Activated T-cell treated with anti-CD3 and anti-CD28 coated beads, Interleukin-2, amount 50 U/mL, for 48 hours (primary cell): ENCODE measurements at places on chromosomes 7 and 10.

- DNase-seq = no peak
Measured at GRCh38 chr10:115706488-115707076, 566.4 kb downstream of the GFRA1 start.

- DNase-seq = no peak
Measured at GRCh38 chr7:38223306-38223705, 45.3 kb downstream of the STARD3NL start.

DNA sequence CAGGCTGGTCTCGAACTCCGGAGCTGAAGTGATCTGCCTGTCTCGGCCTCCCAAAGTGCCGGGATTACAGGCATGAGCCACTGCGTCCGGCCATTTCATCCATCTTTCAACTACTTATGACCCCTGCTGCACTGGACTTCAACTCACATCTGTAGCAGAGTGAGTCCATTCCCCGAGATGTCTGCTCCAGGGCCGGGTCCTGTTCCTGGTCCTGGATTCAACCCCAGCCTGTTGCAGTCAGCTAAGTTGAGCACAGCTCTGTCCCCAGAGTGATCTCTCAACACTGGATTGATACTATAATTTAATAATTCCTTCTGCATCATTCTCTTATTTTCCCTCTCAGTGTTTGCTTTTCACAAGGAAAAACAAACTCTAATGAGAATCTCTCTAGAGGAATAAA is 25.8 kb downstream of the PRTFDC1 start:
- DNase-seq = no peak

DNA sequence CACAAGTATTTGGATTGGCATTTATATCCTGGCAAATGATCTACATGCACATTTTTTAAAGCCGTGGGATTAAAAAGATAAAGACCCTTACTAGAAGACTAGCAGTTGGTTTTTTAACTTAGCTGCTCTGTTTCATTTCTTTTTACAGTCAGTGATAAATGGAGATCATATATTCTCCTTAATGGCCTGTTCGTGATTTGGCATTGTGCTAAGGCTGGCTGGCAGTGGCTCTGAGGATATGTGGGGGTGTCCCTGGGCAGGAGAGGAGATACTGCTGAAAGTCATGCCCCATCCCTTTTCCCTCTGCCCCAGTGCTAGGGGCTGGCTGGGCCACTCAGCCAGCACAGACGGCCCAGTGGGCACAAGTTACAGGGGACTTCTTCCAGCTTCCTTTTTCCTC is 341.7 kb downstream of the PRPF18 start:
- no peak for DNase-seq

GRCh38 chr7:81416659-81417058 is 353.2 kb downstream of the HGF start:
- no peak for DNase-seq

DNA sequence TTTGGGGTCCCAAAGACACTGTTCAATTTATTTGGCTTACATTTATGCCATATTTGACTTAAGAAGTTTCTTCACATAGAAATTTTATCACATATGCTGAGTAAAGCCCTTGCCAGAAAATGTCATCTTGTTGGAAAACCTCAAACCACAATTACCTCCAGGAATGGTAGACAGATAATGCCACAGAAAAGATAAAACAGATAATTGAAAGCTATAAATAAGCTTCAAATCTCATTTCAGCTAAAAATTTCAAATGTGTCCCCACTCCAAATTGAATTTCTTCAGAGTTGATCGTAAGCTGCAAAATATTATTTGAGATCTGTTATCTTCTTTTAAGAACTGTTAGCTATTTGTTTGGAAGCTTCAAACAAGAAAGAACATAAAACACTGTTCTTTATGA is 176.4 kb upstream of the PTN start:
- no peak for DNase-seq

DNA sequence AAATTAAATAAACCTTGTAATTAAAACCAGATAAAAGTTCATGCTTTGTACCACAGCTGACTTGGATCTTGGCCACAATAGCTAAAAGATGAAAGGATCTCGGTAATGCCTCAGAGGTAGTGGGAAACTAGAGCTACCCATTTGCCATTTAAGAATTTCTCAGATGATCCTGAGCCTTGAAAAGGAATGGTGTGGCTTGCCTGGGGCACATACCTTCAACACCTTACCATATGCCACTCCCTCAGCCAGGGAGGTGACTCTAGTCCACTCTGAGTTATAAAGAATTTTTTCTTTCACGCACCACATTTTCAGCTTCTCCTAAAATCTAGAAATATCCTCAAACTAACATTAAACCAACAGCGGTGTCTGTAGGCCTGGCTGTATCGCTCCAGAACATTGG is 516.3 kb upstream of the TEX47 start:
- DNase-seq = no peak

DNA sequence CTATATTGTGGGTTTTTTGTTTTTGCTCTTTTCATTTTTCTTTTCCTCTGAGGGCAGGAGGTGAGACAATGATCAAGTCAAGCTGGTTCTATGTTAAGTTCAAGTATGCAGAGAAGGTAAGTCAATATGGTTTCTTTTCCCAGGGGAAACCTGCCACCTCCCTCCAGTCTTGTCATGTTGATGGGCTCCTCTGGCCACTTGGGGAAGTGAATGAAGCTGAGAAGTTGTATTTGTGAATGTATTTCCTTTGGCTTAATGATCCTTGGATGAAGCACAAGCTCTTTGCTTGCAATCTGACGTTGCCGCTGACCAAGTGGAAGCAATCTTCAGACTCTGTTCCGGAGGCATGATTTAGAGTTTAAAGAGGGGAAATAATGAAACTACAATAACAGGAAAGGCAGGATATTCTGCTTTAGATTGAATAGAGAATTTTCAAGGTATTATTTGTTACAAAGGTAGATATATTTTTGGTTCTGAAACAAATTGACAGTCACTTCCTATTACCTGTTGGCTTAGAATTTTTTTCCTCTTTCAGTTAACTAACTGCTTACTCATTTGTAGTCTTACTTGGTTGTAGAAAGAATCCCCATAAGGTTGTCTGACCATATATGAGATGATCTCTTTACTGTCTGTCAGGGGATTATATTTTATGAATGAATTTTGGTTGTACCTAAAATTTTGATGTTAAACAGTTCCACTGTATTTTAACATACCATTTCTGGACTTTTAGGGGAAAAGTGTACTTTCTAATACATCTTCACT is 369.6 kb downstream of the AUTS2 start:
- DNase-seq = no peak

DNA sequence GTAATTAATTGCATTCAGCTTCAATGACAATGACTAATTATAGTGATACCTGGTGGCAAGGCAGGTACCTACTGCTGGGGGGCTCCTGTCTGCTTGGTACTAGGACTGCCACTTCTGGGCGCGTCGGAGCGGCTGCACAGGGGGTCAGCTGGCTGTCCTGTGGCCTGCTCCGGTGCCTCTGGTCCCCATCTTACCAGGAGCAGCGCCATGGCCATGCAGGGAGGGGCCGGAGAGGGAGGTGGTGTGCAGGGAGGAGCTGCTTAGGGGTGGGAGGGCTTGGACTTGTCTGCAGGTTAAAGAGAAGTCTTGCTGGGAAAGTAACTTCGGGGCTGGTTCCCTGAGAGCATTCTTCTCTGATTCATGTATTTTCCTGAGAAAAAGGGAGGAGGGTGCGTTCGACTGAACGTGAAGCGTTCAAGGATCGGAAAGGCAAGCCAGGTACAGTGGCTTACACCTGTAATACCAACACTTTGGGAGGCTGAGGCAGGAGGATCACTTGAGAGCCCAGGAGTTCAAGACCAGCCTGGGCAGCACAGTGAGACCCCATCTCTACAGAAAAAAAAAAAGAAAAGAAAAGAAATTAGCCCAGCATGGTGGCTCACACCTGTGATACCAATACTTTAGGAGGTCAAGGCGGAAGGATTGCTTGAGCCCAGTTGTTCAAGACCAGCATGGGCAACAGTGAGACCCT is 15.4 kb downstream of the CUX1 start:
- no peak for DNase-seq

GRCh38 chr7:28328822-28329660 is 83.3 kb upstream of the CREB5 start:
- no peak for DNase-seq

GRCh38 chr7:155038335-155038734 is 31.8 kb upstream of the HTR5A start:
- no peak for DNase-seq

DNA sequence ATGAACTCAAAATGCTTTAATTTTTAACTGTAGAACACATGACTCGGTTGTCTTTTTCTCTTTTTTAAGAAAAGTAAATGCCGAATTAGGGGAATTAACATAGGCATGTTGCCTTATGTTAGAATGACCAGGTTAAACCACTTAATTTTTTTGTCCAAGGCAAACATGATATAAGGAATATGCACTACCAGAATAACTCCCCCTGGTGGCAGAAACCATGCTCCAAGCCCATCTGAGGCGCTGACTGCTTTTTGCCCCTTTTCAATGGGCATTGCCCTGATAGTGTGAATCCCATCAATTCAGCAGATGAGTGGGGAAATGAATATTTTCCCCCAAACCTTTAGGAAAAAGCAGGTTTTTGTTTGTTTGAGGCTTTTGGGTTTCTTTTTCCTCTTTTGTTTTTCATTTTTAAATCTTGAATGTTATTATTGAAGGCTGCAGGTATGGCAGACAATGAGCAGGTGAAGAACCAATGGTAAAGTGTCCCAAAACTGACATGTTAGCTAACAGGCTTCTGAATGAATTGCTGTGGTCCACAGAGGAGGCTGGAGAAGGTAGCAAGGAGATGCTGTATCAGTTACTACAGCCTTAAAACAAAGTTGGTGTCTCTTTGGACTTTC is 284.3 kb downstream of the SORCS3 start:
- DNase-seq = peak; percentile 43

GRCh38 chr10:112801748-112802147 is 148.3 kb upstream of the TCF7L2 start:
- DNase-seq = no peak

DNA sequence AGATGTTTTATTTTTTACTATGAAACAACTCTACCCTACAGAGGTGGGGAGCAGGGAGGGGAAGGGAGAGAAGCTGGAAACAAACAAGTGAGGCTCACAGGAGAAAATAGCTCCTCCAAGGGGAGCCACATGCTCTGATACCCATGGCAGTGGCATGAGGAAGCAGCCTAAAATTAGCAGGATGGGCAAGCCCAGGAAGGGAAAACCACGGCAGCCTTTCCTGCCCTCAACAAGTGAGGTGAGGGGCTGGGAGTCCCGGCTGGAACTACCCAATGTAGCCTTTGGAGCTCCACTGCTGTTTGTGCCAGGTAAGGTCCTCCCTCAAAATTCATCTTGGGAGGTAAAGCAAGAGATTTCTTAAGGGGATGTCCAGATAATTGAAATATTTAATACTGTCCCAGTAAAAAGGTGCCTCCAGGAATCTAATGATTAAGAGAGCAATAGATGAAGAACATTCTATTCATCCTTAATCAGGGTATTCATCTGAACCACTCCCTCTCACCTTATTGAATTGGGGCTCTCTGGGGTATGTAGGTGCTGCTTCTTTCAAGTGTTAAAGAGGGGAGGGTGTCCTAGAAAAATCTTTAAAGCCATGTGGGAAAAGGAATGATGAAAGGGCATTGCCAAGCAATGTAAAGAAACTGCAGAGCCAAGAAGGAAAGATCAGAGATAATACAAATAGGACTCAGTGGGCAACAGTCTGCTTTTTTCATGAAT is 12.8 kb upstream of the HERC4 start:
- no peak for DNase-seq

DNA sequence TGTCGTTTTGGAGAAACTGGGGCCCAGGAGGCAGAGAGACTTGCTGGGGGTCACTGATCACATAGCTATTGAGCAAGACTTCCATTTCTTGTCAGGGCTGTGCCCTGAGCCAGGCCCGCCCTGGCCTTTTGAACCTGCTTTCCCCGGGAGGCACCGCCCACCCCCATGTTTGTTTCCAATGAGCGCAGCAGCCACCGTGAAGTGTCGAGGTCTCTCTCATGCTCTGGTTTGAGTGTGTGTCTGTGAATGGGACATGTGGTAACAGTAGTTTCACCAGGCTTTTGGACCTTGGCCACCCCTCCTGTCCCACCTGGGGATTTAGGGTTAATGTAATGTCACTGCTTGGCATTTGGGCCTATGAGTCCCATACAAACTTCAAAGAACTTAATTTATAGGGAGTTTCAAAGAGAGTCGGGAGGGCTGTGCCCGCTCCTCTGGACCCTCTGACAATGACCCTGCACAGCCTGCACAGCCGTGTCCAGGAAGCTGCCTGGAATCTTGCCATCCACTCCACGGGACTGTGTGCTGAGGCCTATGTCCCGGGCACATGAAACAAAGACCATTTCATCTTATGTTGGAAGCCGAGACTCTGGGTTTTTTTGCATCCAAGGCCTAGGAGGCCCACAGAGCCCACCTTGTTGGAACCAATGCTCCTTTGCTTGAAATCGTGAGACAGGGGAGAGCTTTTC is 6.3 kb downstream of the PRF1 start:
- peak; percentile 18 for DNase-seq

DNA sequence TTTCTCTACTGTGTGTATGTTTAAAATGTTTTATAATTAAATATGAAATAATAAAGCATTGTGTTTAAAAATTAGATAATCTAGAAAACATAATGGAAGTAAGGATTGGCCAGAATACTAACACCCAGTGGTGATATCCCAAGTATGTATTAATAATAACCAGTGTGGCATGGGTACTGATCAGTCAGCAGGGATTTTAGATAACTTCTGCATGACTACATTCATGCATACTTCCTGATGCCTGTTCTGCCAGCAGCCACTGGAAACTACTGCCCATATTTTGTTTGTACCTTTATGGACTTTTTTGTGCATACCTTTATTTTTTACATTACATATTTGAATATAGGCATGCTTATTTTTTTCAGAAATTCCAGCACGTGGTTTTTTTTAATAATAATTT is 156.6 kb upstream of the TMEM196 start:
- DNase-seq = no peak

DNA sequence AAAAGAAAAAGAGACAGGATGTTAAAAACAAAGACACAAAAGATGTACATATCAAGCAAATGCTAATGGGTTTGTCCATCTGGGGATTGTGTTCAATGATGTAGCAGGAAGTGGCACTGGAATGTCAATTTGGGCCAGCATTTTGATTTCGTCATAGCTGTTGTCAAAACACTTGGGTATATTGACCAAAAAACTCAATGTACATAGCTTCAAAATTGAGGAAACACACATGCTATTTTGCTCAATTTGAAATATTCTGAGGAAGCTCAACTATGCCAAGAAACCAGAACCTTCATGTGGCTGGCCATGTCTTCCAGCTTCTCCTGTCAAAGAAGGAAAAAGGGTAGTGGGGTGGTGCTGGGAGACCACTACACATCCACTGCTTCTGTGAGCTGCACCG is 212.7 kb upstream of the GHITM start:
- DNase-seq = no peak

DNA sequence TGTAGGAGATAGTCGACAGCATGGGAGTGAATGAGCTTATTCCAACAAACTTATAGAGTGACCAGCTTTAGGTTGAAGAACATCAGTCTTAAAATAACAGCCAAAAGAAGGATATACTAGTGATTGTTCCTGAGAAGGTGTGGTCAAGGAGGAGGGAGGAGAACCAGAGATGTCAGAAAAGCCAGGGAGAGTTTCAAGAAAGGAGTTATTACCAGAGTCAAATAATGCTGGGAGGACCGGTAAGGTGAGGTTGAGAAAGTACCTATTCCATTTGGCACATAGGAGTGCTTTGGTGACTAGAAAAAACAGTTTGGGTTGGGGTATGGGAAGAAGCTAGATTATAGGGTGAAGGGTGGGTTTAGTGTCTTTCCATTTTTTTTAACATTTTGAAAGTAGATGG is 5.8 kb downstream of the PTPN12 start:
- no peak for DNase-seq

- no peak for DNase-seq
Measured at GRCh38 chr10:11663763-11664555, 52.5 kb upstream of the USP6NL start.

- DNase-seq = no peak
Measured at GRCh38 chr7:66353547-66353946, 148.4 kb downstream of the TPST1 start.

GRCh38 chr7:27108390-27109127 is 6.1 kb upstream of the HOXA2 start:
- no peak for DNase-seq
